Kidney (tissue), 22 donors: ENCODE measurements at places on chromosomes 13 and 19.
A peak's percentile ranks its signal among the peaks of the same experiment; 100 is the strongest.

DNA sequence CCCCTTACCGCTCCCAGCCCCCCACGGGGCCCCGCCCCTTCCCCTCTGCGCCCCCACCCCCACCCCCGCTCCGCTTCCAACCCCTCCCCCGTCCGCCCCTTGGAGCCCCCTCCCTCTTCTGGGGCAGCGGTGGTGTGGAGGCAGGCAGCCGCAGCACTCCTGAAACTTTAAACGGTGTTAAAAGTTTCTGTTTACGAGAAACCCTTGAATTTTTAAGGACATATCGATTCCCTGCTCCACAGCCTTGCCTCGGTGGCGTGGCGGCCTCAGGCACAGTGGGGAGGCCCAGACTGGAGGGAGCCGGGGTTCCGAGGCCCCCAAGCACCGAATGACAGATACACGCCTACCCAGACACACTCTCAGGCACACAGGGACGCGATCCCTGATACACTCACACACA is 4.8 kb upstream of the NFIX start:
- DNase-seq, result no peak

GRCh38 chr19:28960586-28960985 is 252.4 kb downstream of the UQCRFS1 start:
- DNase-seq, result no peak

- DNase-seq, result peak; percentile 78
These were observed at the start of gene BRSK1 for GRCh38 chr19:55283548-55284377. BRSK1 (plus strand) TSS chr19:55283997; CDS start chr19:55284443, 446 bp downstream.

GRCh38 chr13:45863709-45864590 is 12.4 kb upstream of the SIAH3 start:
- no peak for DNase-seq

- DNase-seq, result no peak
These were observed 24.6 kb downstream of the ZMYM5 start for GRCh38 chr13:19838865-19839275.

GRCh38 chr19:19176950-19177349 is 6.9 kb upstream of the MEF2B start:
- DNase-seq, result no peak

GRCh38 chr19:47430041-47430802 is 10.9 kb upstream of the MEIS3 start:
- DNase-seq, result peak; percentile 50

DNA sequence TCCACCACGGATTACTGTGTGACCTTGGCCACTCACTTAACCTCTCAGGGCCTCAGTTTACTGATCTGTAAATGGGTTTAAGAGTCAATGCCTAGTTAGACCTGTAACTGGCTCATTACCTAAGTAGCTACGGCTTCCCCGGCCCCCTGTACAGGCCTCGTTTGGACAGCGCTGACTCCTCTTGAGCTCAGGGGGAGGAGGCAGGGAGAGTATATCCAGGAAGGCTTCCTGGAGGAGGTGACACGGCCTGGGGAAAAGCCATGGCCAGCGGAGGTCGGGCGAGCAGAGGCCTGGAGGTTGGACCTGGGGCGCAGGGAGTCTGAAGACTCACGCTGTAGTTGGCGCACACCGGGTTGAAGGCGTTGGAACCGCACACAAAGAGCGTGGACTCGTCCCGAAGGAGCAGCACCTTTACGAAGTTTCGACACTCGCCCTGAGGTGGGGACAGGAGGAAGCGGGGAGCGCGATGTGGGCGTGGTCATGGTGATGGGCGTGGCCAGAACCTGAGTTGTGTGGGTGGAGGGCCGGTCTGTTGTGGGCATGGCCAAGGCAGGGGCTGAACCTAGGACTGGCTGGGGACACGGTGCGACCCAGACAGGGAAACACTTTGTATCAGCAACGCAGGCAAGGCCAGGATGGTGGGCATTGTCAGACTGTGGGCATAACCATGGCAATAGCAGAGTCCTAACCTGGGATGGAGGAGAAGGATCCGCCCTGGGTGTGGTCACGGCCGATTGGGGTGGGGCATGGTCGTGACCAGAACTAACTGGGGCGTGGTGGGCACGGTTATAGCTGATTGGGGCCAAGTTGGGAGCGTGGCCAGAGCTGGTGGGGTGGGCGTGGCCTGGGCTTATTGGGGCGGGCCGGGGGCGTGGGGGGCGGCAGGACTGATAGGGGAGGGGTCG is 3.6 kb downstream of the SEMA6B start:
- peak; percentile 57 for DNase-seq

DNA sequence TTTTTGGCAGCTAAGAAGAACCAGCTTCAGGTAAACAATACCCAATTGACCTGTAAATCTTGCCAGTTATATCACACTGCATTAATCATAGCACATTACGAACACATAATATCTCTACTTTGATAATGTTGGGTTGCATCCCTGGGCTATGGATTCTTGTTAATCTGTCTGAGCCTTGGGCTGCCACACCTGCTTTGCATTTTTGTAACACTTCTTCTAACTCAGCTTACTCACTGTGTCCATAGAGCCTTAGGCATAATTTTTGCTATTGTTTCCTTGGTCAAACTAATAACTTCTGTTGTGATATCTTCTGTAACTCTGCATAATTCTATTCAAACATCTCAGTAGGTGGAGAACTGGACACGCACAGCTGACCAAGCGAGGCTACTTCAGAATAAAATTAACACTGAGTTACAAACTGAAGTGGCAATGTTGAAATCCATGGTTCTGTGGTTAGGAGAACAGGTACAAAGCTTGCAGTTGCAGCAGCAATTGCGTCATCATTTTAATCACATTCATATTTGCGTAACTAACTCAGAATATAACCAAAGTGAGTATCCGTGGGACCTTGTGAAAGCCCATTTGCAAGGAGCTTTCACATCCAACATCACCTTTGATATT is 6.4 kb downstream of the ZNF350 start:
- DNase-seq, result no peak

- DNase-seq, result no peak
These were observed 82.4 kb upstream of the MBNL2 start for GRCh38 chr13:97139691-97140090.

DNA sequence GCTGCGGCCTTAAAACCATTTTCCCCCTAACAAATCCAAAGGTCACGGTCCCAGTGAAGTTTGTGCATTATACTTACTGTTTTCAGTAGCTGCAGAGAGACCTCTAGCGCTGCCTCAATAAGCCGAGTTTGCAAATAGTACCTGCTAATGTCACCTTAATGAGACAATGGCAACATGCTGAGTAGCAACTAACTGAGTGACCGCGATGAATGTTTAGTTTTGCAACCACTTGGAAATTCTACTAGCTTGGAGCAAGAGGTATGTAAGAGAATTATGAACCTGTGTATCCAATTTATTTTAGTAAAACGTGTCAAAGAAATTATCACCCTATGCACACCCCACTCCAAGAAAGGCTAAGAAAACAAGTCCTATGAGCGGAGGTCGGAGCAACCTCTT is 1.2 kb downstream of the KPNA3 start:
- DNase-seq, result peak; percentile 72

- DNase-seq, result no peak
These were observed 37.1 kb downstream of the DZIP1 start for GRCh38 chr13:95607366-95607765.

- peak; percentile 41 for DNase-seq
These were observed 1.8 kb downstream of the LRG1 start for GRCh38 chr19:4537953-4538600.

DNA sequence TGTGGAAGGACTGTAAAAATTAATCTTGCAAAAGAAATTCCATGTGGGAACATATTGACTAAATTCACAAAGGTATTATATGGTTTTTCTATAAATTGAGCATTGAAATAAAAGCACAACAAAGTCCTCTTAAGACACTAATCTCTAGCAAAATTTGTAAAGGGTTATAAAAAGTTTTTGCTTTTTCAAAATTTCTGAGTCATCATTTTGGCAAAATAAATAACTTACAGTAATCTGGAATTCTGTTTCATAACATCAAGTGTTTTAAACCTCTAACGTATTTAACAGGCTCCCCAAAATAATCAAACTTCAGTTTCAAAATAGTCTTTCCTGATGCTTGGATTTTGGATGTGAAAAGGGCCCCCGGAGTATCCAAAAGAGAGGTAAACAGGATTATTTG is 26.0 kb downstream of the MED4 start:
- no peak for DNase-seq

- DNase-seq, result no peak
These were observed 628 bp downstream of the BEST2 start for GRCh38 chr19:12752056-12752781.

- DNase-seq, result no peak
These were observed 88.9 kb downstream of the KDM4B start for GRCh38 chr19:5057860-5058259.

DNA sequence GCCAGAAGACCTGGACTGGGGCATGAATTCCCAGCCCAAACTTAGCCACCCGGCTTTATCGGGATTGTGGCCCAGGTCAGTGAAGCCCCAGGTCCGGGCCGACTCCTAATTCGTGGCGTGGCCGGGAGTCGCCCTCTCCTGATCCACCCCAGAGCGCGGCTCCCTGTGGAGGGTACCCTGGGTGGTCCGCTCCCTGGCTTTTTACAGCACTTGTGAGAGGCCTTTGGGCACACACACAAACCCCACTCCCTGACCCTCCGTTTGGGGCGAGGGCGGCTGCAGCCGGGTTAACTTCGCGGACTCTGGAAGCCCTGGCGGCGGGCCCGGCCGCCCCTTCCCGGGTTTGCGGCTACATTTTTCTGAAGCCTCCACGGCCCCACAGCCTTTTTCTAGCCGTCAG is 56.4 kb downstream of the ZNF568 start:
- DNase-seq, result no peak

GRCh38 chr13:76885203-76886004 is 801 bp downstream of the KCTD12 start:
- DNase-seq, result peak; percentile 85

DNA sequence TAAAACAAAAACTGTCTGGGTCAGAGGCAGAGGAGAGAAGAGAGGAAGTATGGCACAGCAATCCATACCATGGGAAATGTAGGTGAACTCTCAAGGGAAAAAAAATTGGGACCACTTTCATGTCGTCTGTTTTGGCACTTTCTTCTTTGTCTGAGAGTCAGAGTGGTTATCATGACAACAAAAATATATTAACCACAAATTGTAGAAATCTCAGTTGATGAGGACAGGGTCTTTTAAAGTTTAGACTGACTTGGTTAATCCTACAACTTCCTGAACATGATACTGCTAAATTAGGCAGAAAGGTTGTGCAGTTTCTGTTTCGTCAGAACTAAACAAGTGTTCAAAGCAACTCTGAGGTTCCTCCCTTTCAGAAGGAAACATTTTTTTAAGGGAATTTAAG is 15.2 kb downstream of the KLF5 start:
- no peak for DNase-seq

DNA sequence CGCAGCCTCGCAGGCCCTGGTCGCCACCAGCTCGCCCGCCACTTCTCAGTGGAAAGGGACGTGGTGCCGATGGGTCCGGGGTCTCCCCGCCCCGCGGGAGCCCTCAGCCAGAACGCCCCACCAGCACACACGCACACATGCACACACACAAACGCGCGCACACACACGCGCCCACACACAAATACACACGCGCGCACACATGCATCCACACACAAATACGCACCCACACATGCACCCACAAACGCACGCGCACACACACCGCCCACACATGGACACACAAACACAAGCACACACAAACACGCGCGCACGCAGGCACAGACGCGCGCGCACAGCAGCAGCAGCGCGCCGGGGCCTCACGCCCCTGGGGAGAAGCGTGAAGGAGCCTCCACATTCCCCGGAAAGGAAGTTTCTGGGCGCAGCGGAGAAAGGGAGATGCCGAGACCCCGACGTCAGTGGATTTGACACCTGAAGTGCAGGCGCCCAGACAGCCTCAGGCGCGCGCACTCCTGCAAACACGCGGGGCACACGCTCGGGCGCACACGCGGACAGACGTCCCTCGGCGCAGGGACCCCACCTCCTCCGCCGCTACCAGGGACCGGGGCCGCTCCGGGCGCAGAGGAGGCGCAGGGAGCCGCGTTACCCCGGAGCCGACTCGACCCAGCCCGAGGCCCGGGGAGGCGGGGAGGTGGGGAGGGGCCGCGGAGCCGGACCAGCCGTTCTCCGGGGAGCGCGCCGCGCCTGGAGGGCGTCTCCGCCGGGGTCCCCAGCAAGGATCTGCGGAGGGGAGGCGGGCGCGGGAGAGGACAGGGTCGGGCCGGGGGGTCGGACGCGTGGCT is 622 bp downstream of the RASA3 start:
- DNase-seq, result no peak

- DNase-seq, result no peak
These were observed 1806.1 kb upstream of the MIR17HG start for GRCh38 chr13:89541091-89542030.

DNA sequence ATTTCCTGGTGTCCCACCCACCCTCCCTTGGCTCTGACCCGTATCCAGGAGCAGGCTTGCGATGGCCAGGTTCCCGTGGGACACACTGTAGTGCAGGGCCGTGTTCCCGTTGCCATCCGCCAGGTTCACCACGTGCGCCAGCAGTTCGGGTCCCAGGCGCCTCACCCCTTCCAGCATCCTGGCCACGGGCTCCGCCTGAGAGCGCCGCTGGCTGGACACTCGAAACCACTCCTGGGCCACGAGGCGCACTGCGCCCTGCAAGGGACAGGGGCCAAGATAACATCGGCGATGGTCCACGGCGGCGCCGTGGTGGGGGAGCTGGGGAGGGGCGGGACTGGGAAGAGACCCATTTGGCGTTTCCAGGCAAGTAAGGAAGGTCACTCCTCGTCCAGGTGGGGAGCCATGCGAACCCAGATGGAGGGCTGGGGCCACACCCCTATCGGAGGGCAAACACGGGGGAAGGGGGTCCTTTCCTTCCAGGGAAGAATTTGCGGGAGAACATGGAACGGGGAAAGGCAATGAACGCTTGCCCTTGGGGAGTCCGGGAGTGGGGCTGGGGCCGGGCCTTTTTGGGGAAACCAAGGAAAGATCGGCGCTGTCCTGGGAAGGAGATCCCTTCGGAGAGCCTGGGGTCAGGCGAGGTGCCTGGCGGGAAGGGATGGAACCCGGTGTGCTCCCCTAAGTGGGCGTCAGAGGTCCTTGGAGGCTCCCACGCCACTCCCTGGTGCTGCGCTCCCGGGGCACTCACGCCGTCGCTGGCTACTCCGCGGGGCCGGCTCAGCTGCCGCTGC is 9.9 kb downstream of the KANK3 start:
- no peak for DNase-seq
